ENCODE measurements at places on chromosomes 6 and 20.

GRCh38 chr6:96631248-96631647 lies 68.3 kb downstream of the FHL5 start:
- DNase-seq = no peak
- H3K27ac ChIP-seq = no peak overlapping the region
- H3K36me3 ChIP-seq = no peaks in the 10 kb centered on the region
- no peak overlapping the region for H3K4me3 ChIP-seq
- no peaks in the 10 kb centered on the region for H3K27me3 ChIP-seq
- no peaks in the 10 kb centered on the region for H3K4me1 ChIP-seq

DNA sequence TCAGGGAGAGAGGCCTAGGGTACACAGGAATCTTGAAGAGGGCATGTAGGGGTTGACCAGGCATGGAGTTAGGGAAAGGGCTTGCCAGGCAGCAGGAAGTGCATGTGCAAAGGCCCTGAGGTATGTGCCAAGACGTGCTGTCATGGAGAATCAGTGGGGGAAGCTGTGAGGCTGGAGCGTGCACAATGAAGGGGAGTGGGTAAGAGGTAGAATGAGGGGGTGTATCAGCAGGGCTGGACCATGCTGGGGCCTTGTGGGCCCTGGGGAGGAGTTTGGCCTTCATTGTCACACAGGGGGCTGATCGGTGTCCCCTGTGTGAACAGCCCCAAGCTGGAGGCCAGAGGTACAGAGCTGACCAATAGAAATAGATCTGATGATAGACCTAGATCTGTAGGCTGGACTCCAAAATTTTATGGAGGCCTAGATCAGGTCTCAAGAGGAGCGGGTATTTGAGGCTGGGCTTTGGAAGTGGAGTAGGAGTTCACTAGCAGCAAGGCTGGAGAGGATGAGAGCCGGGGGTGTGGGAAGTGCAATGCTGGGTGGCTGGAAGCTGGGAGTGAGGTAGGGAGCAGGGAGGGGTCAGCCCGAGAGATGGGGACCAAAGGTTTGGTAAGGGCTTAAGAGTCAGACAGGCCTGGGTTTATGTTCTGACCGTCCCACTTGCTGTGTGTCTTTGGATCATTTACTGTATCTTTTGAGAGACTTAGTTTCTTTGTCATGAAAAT lies 3.0 kb downstream of the SRC start:
- no peaks in the 10 kb centered on the region for H3K27me3 ChIP-seq
- H3K4me1 ChIP-seq = peaks cover 40% of the 10 kb centered on the region
- 0 out of 2 replicates have a peak overlapping the region, but pooled peaks have one; percentile 6 for H3K27ac ChIP-seq
- H3K36me3 ChIP-seq = peaks cover 4% of the 10 kb centered on the region
- no peak overlapping the region for H3K4me3 ChIP-seq

DNA sequence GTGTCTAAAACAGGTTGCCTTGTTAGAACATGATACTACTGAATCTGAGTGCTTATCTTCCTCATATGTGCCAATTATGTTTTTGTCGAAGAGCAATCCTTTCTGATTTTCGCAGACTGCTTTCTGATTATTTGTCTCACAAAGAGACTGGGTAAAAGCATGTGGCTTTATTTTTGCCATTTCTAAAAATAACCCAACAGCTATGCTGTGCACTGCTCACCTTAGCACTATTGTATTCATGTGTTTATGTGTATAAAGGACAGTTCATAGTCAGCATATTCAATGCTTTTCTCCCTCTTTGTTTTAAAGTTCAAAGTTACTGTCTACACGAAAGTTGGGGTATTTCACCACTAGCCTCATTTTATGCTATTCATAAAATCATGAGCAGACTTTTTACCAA lies 127.0 kb downstream of the SGK1 start:
- H3K4me1 ChIP-seq = no peaks in the 10 kb centered on the region
- no peak overlapping the region for H3K27ac ChIP-seq
- no peaks in the 10 kb centered on the region for H3K36me3 ChIP-seq
- no peaks in the 10 kb centered on the region for H3K27me3 ChIP-seq
- no peak for DNase-seq

DNA sequence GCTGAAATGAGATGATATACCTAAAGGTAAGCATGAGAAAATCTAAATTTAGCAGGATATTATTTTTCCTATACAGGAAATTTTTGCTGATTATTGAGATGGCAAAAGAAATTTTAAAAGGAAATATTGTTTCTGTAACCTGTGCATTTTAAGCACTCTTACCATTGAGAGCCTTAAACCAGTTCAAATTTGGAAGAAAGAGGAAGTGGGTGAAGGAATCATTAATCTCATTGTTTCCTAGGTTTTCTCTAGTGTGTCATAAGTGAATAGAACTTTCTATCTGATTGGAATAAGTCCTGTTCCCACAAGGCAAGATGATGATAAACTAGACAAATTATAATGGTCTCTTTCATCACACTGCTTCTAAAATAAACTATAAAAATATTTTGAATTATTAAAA lies 22.4 kb upstream of the FKBP1C start:
- no peak overlapping the region for H3K4me3 ChIP-seq
- H3K36me3 ChIP-seq = no peaks in the 10 kb centered on the region
- no peak overlapping the region for H3K27ac ChIP-seq
- H3K4me1 ChIP-seq = no peaks in the 10 kb centered on the region

GRCh38 chr6:4518506-4518905 lies 257.7 kb upstream of the CDYL start:
- H3K4me1 ChIP-seq = no peaks in the 10 kb centered on the region
- no peak for DNase-seq
- no peak overlapping the region for H3K4me3 ChIP-seq
- H3K27ac ChIP-seq = no peak overlapping the region
- no peaks in the 10 kb centered on the region for H3K36me3 ChIP-seq

- H3K36me3 ChIP-seq = no peaks in the 10 kb centered on the region
- DNase-seq = no peak
- H3K4me3 ChIP-seq = no peak overlapping the region
- H3K27ac ChIP-seq = peak overlapping the region; percentile 51
Measured at GRCh38 chr6:130516604-130517003, 150.8 kb downstream of the TMEM200A start.

DNA sequence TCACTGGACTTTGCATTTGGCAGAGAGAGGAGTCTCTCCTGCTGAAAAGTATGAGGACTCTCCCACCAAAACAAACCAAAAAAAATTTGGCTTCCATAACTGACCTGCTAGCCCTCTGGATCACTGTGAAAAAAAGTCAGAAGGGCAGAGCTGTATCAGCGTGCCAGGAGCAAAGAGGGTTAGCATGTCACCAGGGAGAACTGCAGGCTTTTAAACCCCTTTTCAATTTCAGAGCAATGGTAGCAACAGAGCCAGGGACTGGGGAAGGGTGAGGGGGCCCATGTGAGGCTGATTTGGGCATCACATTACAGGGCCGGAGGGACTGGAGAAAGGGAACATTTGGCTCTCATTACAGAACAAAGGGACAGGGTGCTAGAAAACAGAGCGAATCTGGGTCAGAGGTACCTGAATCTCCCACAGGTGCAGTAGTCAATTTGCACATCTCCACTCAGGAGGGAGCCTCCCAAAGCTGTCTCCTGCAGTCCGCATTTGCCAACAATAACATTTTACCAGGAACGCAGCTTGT lies 185.7 kb upstream of the EYA4 start:
- H3K36me3 ChIP-seq = no peaks in the 10 kb centered on the region
- H3K4me3 ChIP-seq = no peak overlapping the region
- no peak overlapping the region for H3K27ac ChIP-seq
- no peak for DNase-seq

DNA sequence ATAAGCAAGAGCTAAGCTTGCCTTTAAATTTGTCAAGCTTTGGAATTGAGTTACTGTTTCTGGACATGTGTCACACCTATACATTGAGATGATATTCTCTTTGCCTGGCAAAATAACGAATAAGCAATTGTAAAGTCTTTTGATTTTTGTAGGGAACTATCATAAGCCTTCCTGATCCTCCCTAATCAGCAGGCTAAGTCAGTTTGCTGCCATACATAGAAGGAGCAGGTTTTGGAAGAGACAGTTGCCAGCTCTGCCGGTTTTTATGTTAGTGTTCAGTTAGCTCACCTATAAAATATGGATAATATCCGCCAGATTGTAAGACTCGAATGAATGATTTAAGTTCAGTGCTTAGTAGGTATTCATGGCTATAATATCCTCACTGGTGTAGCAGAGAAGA lies 34.4 kb upstream of the BCAS1 start:
- no peak overlapping the region for H3K4me3 ChIP-seq
- DNase-seq = no peak
- no peaks in the 10 kb centered on the region for H3K27me3 ChIP-seq
- peaks cover 32% of the 10 kb centered on the region for H3K4me1 ChIP-seq
- H3K27ac ChIP-seq = no peak overlapping the region
- no peaks in the 10 kb centered on the region for H3K36me3 ChIP-seq

DNA sequence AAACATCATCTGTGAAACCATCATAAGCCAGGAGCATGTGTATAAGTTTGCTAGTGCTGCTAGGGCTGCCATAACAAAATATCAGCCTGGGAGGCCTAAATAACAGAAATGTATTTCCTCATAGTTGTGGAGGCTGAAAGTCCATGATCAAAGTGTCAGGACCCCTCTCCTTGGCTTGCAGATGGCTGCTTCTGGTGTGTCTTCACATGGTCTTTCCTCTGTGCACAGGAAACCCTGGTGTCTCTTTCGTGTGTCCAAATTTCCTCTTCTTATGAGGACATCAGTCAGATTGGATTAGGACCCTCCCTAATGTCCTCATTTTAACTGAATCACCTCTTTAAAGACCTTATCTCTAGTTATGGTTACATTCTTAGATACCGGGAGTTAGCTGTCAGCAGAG lies 6.2 kb upstream of the CITED2 start:
- no peak overlapping the region for H3K27ac ChIP-seq
- H3K4me1 ChIP-seq = peaks cover 21% of the 10 kb centered on the region
- no peak overlapping the region for H3K4me3 ChIP-seq

GRCh38 chr6:95589826-95590570 lies 12.7 kb downstream of the MANEA start:
- H3K4me1 ChIP-seq = no peaks in the 10 kb centered on the region
- H3K36me3 ChIP-seq = no peaks in the 10 kb centered on the region
- no peak overlapping the region for H3K4me3 ChIP-seq
- H3K27ac ChIP-seq = no peak overlapping the region
- no peaks in the 10 kb centered on the region for H3K27me3 ChIP-seq

DNA sequence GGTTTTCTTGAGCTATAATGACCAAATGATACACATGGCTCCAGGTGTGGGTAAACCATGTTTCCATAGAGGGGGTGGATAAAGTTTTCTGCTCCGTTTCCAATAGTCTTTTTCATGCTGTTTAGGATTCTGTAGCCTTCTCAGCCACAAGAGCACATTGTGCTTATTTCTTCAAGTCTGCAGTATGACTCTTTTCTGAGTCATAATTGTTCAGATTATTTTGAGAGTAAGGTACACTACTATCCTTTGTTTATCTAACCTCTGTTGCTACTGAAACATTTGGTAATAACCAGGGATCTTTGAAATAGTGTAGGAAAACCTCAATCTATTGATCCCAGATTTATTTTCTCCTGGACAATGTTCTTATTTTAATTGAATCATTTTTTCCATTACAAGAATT lies 247.9 kb upstream of the BMP2 start:
- H3K27ac ChIP-seq = no peak overlapping the region
- H3K4me1 ChIP-seq = no peaks in the 10 kb centered on the region
- H3K4me3 ChIP-seq = no peak overlapping the region
- no peaks in the 10 kb centered on the region for H3K36me3 ChIP-seq
- no peaks in the 10 kb centered on the region for H3K27me3 ChIP-seq

- H3K27me3 ChIP-seq = no peaks in the 10 kb centered on the region
- H3K4me1 ChIP-seq = no peaks in the 10 kb centered on the region
- peaks cover 20% of the 10 kb centered on the region for H3K36me3 ChIP-seq
- peak; percentile 12 for DNase-seq
- H3K4me3 ChIP-seq = peak overlapping the region; percentile 63
Measured at GRCh38 chr6:20402342-20403069, 827 bp downstream of the E2F3 start.

DNA sequence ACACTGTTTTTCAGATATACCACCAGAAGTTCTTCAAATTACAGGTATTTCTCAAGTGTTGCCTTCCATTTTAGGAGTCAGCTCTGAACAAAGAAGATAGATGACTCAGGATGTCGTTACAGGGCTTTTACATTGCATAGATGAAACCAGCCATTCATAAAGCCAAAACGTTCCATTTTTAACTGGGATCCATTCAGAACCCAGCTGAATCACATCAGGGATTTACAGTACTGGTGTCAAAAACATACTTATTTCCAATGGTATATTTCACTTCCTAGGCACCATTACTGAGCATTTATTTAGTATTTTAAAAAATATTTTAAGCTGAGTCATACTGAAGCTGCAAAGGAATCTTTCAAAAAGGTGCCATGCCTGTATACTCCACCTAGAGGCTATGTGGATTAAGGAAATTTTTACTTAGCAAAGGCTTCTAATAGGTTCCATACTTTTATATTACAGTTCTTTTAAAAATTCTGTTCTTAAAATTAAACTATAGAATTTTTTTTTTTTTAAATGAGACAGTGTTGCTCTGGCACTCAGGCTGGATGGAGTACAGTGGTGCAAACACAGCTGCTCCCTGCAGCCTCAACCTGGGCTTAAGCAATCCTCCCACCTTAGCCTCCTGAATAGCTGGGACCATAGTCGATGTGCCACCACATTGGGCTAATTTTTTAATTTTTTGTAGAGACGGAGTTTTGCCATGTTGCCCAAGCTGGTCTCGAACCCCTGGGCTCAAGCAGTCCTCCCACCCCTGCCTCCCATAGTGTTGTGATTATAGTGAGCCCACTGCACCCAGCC lies 2.6 kb downstream of the ASF1A start:
- H3K27ac ChIP-seq = peak overlapping the region; percentile 85
- H3K27me3 ChIP-seq = no peaks in the 10 kb centered on the region
- H3K36me3 ChIP-seq = peaks cover 7% of the 10 kb centered on the region

- H3K36me3 ChIP-seq = no peaks in the 10 kb centered on the region
- H3K27me3 ChIP-seq = no peaks in the 10 kb centered on the region
- no peak overlapping the region for H3K27ac ChIP-seq
- peaks cover 25% of the 10 kb centered on the region for H3K4me1 ChIP-seq
Measured at GRCh38 chr6:16674801-16675392, 86.4 kb downstream of the ATXN1 start.

- no peak overlapping the region for H3K4me3 ChIP-seq
- no peak for DNase-seq
- H3K27me3 ChIP-seq = no peaks in the 10 kb centered on the region
- H3K36me3 ChIP-seq = no peaks in the 10 kb centered on the region
- no peak overlapping the region for H3K27ac ChIP-seq
- no peaks in the 10 kb centered on the region for H3K4me1 ChIP-seq
Measured at GRCh38 chr6:93675856-93676417, 256.6 kb upstream of the EPHA7 start.

DNA sequence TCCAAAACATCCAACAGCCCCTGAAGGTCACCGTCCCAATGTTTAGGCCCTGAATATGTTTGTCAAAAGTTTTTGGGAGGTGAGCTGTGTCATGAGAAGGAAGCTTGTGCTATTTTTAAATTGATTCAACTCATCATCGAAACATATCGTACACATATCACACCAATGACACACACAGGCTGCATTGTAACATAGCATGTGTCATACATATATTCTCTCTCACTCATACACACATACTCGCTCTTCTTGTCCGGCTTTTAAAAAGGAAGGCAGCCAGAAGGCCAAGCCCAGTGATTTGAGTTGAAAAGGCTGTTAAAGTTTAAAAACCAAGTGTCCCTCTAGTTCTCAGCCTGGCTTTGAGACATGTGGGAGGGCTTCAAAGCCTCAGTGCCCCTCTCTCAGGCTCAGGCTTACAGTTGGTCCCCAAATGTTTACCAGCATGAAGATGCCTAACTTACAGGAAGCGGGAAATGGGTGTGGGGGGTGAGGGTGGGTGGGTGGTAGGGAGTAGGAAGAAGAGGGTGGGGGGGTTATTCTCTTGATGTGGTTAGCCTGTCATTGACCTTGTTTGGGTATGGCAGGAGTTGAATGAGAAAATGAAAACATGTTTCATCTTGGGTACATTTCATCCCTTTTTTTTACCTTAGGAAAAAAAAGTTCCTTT lies 3.3 kb upstream of the PRDM1 start:
- no peak for DNase-seq
- no peaks in the 10 kb centered on the region for H3K36me3 ChIP-seq
- H3K4me3 ChIP-seq = no peak overlapping the region
- H3K27me3 ChIP-seq = no peaks in the 10 kb centered on the region
